Stimulated activated CD4-positive, alpha-beta T cell treated with anti-CD3 and anti-CD28 coated beads, Interleukin-4, amount 100 ng/mL, for 48 hours (primary cell): ENCODE measurements at places on chromosomes 5 and 9.

DNA sequence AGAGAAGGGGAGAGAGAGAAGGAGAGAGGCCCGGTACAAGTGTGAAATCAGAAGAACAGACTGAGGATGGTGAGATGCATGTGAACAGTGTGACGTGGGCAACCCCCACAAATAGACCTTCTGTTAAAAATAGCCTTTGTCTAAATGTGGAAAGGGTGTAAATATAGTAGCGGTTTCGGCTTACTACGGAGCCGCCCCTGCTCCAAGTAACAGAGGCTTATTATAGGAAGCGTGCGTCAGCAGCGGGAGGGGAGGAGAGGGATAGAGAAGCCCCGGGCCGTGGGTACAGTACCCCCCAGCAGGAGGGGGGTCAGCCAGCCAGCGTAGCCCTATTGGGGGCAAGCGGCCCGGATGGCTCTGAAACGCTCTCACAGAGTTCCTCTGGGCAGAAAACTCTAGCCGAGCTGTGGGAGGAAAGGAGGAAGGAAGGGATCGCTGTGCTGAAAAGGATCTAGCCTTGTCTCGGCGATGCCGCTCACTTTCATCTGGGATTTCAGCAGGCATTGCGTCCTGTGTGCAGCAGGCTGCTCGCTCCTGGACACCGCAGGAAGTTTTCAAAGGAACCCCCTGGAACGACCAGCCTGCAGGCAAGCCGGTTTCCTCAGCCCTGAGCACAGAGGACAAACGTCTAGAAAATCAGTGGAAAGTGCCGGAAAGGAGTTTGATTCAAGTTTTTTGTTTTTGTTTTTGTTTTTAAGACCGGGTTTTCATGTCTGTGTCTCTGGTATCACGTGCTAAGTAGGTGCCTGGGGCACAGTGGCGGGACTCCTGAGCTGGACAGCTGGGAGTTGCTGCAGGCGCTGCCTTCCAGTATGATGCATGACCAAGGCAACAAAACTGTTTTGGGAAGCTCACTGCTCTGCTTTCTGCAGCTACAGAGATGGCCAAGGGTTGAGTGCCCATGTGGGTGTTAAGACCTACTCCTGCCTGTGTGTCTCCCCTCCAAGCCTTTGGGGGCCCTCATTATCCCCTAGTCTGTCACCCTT lies 146.6 kb downstream of the SEC61B start:
- DNase-seq = no peak

DNA sequence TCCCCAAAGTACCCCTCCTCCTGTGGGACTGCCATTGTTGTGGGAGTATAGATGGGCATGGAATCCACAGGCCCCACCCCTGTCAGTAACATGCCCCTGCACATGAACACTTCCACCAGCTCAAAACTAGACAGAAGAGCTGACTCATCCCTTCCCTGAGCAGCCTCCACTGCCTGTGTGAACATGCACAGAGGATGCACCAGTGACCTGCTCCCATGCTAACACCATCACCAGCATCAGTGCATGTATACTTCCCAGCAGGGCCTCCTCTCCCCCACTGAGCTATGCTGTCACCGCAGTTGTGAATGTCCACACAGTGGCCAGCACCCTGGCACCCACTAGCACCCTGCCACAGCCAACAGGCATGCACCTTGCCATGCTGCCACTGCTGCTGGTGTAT lies 939.8 kb downstream of the EFNA5 start:
- DNase-seq = no peak

GRCh38 chr5:174760721-174761120 lies 36.3 kb downstream of the MSX2 start:
- DNase-seq = no peak

DNA sequence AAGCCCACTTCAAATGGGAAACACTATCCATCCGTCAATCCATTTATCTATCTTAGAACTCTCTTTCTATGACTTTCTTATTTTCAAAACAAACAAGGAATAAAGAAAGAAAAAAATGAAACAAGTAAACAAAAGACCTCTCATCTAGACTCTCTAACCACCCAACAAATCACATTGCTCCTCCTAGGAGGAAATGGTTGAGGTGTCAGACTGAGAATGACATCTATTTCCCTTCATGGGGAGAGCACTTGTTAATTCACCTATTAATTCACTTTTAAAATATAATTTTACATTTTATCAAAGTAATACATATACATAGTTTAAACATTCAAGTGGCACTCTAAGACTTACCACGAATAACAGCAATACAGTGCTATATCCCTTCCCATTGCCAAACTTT lies 2.4 kb upstream of the IL31RA start:
- no peak for DNase-seq

- no peak for DNase-seq
Observed at GRCh38 chr5:173618927-173619519, 2.6 kb upstream of the BOD1 start.

- no peak for DNase-seq
Observed at GRCh38 chr5:62132276-62132675, 173.7 kb upstream of the KIF2A start.

DNA sequence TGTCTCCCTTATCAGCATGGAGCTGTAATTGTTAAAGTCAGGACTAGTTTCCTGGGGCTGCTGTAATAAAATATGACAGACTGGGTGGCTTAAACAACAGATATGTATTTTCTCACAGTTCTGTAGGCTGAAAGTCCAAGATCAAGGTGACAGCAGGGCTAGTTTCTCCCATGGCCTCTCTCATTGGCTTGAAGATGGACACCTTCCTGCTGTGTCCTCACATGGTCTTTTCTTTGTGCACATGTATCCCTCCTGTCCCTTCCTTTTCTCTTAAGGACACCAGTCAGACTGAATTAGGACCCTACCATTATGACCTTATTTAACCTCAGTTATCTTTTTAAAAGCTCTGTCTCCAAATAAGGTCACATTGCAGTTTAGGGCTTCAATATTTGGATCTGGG lies 700.5 kb upstream of the MEF2C start:
- no peak for DNase-seq

- DNase-seq = no peak
Observed at GRCh38 chr9:76730801-76731200, 33.4 kb upstream of the PCA3 start.

GRCh38 chr5:158233735-158234322 lies 374.9 kb upstream of the CLINT1 start:
- DNase-seq = no peak

DNA sequence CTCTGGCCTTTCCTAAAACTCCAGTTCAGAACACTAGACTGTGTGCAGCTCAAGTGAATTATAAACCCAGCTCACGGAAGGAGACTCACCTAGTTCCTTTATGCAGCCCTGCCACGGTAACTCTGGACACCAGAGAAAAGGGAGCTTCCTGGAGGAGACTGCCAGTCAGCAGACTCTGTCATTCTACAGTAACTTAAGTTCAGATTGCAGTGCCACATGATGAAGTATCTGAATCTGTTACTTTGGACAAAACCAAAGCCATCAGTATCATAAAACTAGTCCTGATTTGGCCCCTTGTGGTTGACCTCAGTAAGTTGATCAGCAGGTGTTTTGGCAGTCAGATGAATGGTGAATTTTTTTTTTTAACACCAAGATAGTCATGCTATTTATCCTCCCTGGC lies 2.7 kb downstream of the MTRR start:
- no peak for DNase-seq

GRCh38 chr5:118620233-118620632 lies 368.1 kb downstream of the DTWD2 start:
- DNase-seq = no peak

DNA sequence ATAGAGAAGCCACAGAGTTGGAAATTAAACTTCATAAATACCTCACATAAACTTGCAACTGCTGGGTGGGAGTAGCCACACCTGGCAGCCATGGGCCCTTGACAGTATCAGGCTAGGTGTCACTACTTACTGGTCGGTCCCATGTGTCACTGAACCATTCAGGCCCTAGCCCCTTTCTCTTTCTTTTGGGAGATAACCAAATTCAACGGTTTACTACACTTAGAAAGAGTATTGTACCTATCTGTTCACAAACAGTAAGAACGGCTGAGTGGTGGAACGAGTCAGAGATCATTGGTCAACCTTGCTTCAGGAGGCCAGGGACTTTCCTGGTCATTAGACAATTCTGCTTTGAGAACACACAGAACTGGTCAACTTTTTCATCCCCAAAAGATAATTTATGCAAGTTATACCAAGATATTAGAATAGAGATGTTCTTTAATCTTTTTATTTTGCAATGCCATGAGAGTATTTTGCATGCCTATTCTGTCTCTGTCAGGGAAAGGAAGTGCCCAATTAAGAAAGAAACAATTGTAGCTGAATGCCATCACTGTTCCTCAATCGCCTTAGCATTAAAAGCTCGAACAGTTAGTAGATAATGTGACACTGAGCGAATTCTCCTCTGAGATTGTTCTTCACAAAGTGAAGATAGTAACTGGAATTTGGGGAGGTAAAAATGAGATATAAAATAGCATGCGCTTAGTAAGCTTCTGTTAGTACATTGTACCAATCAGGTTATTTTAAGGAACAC lies 50.9 kb downstream of the GOLPH3 start:
- no peak for DNase-seq

DNA sequence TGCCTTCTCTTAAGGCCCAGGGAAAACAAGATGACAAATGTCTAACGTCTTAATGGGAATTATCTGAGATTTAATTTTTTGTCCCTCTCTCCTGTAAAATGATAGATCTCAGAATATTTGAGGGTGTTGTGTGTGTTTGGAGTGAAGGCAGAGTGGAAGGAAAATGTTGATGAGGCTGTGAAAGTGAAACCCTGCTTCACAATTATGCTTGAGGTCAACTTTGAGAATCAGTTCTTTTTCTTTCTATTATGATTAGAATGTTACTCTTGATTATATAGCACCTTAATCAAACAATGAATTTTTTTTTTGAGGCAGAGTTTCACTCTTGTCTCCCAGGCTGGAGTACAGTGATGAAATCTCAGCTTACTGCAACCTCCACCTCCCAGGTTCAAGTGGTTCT lies 5.5 kb upstream of the LOX start:
- no peak for DNase-seq

DNA sequence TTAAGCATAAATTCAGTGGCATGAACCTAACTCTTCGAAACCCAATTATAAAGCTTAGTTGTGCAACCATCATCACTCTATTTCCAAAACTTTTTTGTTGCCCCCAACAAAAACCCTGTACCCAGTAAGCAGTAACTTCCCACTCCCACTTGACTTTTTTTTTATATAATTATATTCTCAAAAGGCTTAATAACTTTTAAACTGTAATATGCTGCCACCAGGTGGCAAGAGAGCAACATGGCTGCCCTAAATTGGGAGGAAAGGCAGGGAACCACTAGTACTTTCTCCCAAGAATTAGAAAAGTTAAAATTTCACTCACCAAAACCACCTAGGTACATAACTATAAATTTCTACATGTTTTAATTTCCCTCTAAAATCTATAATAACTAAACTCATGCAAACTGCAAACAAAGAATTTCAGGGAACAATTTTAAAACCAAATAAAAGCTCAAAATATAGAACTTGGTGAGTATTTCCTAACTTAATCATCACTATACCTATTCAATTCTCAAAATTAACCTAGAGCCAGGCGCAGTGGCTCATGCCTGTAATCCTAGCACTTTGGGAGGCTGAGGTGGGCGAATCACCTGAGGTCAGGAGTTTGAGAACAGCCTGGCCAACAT lies 50.2 kb upstream of the RNF38 start:
- no peak for DNase-seq

GRCh38 chr5:107389130-107389774 lies 281.5 kb downstream of the EFNA5 start:
- no peak for DNase-seq

DNA sequence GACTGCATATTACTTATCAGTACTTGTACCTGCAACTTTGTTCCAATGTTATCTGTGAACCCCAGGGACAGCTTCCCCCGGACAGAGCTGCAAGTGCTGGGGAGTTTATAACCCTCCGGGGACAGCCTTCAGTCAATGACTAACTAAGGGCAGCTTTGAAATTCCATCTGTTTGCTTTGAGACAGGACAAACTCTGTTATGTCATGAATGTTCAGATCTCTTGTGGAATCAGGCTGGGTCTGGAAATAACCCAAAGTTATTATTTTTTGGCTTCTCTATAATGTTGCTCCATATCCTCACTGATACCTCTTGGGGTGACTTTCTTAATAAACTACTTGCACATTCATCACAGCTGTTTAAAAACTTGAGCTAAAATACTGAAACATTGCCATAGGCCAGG lies 617.5 kb upstream of the TLE4 start:
- DNase-seq = no peak

DNA sequence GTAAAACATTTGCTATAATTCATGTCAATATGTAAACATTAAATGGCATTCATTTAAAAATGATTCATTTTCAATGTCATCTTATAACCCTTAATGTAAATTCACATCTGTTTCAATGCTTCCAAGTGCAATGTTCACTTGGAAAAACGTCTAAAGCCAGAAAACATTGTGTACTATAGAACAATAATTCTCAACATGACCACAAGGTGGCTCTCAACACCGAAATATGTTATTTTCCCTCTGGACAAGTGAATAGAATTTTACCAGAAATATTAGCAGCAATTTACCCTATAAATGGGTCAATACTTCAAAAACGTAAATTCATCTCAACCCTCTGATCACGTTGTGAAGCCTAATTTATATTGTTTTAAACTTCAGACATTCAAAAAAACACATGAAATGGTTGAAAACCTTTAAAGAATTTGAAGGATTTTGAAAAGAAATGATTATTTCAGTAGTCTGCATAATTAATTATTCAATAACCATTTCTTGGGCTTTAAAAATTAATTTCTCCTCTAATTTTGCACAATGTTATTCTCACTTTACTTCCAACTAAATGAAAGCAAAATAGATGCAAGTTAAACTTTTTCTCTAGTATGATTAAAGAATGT lies 11.0 kb downstream of the CDH10 start:
- DNase-seq = no peak

- DNase-seq = no peak
Observed at GRCh38 chr5:119332978-119333401, 22.8 kb upstream of the TNFAIP8 start.

- DNase-seq = no peak
Observed at GRCh38 chr9:116275418-116276195, 122.0 kb downstream of the PAPPA start.

GRCh38 chr5:42951293-42951840 lies 88.8 kb downstream of the ANXA2R start:
- peak; percentile 61 for DNase-seq

GRCh38 chr5:172411484-172412072 lies 42.7 kb downstream of the SH3PXD2B start:
- peak; percentile 47 for DNase-seq

DNA sequence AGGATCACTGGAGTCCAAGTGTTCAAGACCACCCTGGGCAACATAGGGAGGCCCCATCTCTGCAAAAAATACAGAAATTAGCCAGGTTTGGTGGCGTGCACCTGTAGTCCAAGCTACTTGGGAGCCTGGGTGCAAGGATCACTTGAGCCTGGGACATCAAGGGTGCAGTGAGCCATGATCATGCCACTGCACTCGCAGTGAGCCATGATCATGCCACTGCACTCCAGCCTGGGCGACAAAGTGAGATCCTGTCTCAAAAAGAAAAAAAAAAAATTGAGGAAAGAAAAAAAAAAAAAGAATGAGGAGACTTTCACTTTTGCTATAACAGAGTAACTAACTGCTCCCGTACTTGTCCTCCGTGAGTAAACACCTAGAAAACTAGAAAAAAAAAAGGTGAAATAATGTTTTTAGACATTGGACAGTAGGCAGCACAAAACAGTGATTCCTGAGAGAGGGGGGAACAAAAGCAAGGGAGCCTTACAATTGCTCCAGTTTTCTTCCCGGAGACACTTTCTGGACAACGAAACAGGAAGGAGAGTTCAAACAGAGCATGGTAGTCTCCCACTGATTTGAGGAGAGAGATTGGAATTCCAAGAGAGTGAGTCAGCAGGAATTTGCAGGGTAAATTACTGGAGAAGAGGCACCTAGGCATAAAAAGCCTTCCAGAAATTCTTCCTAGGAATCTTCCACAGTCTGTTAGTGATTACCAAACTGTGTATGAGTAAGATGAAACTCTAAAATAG lies 6.9 kb upstream of the ZBTB5 start:
- DNase-seq = no peak
